Activated CD8-positive, alpha-beta memory T cell treated with anti-CD3 and anti-CD28 coated beads, Interleukin-2, amount 50 U/mL, for 48 hours (primary cell): ENCODE measurements at places on chromosomes 2 and 18.

- no peak for DNase-seq
Measured at GRCh38 chr18:76875390-76876325, 53.3 kb downstream of the ZNF236 start.

DNA sequence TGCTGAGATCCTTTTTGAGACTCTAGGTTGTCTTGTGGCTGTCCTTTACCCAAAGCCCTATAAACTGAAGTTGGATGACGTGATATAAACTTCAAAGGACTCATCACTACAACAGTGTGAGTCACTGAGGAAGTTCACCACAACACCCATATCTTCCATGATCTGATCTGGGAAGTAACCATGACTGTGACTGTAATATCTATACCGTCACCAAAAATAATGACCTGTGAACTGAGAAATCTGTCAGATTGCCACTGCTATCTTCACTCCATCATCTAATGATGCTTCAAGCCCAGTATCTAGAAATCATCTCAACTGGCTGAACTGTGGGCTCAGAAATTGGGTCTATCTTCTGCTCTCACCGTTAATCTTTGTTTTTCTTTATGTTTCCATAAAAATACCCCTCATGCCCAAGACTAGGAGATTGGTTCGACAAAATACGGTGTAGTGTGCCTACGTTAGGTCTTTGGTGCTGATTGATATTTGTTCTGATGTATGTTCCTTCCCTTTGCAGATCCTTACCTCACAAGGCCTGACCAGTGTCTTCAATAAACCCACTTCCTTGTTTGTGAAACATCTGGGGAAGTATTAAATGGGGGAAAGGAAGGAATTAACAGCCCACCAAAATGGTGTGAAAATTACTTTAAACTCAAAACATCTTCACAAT lies 78.2 kb downstream of the MYL12B start:
- no peak for DNase-seq

GRCh38 chr18:3839581-3839981 lies 389.6 kb downstream of the TGIF1 start:
- DNase-seq, result no peak

- DNase-seq, result no peak
Measured at GRCh38 chr2:50535971-50536759, 495.8 kb downstream of the NRXN1 start.

DNA sequence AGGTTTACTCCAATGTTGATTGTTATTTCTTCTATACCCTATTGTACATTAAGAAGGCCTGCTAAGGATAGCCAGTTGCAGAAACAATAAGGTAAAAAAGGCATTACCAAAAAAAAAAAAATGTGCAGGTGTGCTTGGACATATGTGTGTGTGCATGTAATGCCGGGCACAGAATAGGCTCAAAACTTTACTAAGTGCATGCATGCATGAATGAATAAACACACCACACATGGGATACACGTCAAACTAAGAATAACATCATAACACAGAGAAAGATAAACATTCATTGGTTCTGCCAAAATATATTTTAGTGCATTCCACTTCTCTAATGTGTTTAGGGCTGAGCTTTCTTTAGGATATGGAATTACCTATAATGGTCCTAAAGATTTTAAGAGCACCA lies 298.2 kb downstream of the TCF4 start:
- DNase-seq, result no peak

GRCh38 chr2:106991866-106992265 lies 105.9 kb upstream of the ST6GAL2 start:
- no peak for DNase-seq

- DNase-seq, result no peak
Measured at GRCh38 chr2:113675875-113676274, 48.8 kb downstream of the RABL2A start.

- DNase-seq, result no peak
Measured at GRCh38 chr2:83633423-83633822, 825.7 kb downstream of the SUCLG1 start.

- DNase-seq, result no peak
Measured at GRCh38 chr2:238456970-238457926, 30.5 kb downstream of the ASB1 start.

GRCh38 chr18:76102626-76103025 lies 392.4 kb downstream of the ZNF516 start:
- DNase-seq, result no peak
